ENCODE measurements at places on chromosomes 1 and 21. TPM values are rescaled to one million over a fixed set of nuclear protein-coding genes. Genes with fewer than 3 reads are reported as not detected.
A peak's percentile ranks its signal among the peaks of the same experiment; 100 is the strongest.

DNA sequence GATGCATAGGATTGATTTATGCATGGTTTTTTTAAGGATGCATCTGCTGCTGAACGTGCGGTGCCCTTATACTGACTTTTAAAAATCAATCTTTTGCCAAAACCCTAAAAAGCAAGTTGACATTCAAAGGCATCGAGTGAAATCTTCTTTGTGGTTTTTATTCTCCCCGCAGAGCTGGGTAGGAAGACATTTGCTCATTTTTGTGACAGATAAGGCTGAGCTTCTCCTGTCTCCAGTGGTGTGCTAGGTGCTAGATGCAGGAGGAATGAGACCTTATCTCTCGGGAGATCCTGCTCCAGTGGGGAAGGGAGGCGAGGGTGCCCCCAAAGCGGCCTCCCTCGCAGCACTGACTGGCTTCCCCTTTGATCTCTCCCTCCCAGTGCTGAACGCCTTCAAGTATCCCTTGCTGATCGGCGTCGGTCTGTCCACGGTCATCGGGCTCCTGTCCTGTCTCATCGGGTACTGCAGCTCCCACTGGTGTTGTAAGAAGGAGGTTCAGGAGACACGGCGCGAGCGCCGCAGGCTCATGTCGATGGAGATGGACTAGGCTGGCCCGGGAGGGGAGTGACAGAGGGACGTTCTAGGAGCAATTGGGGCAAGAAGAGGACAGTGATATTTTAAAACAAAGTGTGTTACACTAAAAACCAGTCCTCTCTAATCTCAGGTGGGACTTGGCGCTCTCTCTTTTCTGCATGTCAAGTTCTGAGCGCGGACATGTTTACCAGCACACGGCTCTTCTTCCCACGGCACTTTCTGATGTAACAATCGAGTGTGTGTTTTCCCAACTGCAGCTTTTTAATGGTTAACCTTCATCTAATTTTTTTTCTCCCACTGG lies 14.9 kb upstream of the CD101 start:
- DNase-seq, result no peak

- DNase-seq, result no peak
Observed at GRCh38 chr1:243924188-243924587, 74.1 kb upstream of the AKT3 start.

DNA sequence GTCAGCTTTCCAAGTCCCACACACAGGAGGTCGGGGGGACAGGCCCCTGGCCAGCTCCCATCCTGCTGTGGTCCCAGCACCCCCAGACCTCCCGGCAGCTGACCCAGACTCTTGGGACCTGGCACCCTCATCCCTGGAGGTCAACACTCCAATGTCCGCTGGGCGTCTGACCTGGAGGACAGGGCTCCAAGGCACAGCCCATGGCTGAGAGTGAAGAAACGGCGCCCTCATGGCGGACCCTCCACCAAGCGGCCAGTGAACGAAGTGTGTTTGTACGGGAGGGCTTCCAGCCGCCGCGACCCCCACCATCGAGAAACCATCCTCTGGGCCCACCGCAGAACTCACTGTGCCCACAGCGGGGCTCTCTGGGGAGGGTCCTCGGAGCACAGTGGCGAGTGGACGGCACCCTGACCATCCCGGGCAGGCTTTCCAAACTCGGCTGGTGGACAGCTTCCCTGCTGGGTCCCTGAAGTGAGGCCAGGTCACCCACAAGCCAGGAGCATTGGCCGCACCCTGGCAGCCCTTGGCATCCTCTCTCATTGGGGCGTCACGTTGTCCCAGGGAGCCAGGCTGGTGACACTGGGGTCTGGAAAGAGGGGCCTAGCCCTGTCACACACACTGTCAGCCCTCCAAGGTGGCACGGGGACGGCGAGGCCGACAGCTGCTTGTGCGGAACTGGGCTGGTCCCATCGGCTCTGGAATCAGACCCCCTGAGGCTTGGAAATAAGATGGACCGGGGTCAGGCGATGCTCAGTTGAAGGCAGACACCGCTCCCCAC lies 47.8 kb upstream of the COL6A2 start:
- DNase-seq, result no peak

- no peak for DNase-seq
Observed at GRCh38 chr1:56034222-56034621, 545.1 kb downstream of the PLPP3 start.

DNA sequence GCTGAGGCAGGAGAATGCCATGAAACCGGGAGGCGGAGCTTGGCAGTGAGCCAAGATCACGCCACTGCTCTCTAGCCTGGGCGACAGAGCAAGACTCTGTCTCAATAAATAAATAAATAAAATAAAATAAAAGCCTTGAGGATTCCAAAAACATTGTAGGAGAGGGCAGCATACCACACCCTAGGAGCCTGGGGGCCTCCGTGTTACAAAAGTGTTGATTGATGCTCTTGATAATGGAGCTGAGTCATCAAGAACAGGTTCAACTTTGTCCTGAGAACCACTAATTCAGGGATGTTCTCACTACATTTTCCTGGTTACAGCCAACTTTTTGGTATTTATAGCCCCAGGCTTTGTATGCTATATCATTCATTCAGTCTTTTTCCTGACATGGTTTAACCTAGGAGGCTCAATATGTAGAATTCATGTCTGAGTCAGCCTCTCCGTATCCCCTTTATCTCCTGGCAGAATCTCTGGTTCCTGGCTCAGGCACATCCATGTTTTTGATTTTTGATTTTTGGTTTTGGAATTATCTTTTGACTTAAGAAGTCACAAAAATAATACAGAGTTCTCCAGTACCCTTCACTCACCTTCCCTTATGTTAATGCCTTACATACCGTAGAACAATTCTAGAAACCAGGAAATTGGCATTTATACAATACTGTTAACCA lies 69.4 kb downstream of the LRRC8D start:
- DNase-seq, result no peak

DNA sequence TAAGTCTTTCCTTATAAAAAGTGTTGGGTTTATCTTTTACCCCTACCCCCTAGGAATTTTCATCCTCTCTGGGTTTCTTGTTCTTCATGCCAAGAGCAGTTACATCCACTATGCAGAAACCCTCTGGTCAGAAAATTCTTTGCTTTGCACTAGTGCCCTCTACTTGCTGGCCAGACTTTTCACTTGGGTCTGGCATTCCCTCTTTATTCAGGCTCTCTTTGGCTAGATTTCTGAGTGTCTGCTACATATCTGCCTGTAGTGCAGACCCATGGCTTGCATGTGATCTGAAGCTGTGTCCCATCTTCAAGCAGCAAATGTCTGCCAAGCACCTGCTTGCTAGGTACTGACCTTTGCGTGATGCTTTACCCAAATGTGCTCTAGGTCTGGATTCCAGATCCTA lies 237.0 kb downstream of the GPATCH2 start:
- peak; percentile 15 for DNase-seq

DNA sequence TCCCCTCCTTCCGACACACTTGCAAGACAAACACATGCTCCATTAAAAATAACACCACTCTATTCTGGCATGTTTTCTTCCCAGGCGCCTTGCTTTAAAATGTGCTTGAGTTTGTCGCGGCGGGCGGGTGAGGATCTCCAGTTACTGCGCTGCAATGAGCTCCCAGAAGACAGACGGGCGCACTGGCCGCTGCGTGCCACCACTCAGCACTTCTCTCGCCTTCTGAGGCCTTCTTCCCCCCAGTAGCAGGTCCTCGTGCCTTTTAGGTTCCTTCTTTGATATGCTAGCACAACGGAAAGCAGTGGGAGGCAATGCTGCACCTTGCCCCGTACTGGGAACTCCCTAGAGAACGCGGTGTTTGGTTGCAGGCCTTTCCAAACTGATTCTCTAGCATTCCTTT lies 279.5 kb upstream of the NR5A2 start:
- DNase-seq, result peak; percentile 47

DNA sequence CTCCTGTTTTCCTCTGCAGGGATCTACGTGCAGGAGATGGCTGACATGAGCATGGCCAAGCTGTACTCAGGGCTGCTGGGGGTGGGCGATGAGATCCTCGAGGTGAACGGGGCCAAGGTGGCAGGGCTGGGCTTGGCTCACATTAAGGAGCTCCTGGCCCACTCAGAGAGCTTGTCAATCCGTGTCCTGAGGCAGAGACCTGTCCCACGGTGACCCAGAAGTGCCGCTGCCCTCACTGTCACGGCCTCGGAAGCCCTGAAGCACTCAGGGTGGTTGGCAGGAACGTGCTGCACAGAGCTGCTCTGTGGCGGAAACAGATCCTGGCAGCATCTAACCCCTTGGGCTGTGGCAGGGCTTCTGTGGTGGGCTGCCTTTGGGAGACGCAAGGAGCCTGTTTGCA lies 37.6 kb downstream of the KIAA1614 start:
- no peak for DNase-seq

SLC9C2 gene
- polyA plus RNA-seq, result not detected

CDC20 gene
- polyA plus RNA-seq, result 28.3 TPM

CD58 gene
- polyA plus RNA-seq, result 12.3 TPM

WNT9A gene
- polyA plus RNA-seq, result 6.5 TPM
